ENCODE measurements at places on chromosomes 12 and 14.
A peak's percentile ranks its signal among the peaks of the same experiment; 100 is the strongest.

DNA sequence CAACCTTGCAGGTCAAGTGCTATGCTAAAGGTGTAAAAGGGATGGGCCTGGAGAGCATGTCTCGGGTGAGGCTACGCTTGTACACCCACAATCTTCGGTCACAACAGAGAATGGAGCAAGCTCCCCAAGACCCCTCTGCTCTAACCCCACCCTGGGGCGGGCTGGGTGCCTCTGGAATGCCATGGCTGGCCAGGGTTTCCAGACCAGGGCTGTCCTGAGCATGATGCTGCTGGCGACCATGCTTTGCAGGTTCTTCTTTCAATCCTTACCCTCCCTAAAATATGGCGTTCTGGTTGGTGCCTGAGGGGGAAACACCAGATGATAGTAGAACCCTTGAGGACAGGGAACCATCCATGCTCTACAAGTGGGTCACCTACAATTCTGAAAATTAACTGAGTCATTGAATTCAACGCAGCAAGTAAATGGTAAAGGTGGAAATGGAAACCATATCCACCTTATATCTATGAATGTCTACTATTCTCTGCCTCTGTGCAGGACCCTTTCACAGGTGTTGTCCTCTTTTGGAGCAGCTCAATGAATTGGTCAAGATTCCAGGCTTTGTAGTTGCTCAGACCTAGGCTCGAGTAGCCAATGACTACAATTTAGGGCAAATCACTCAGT is 111.6 kb upstream of the EGLN3 start:
- DNase-seq: no peak

DNA sequence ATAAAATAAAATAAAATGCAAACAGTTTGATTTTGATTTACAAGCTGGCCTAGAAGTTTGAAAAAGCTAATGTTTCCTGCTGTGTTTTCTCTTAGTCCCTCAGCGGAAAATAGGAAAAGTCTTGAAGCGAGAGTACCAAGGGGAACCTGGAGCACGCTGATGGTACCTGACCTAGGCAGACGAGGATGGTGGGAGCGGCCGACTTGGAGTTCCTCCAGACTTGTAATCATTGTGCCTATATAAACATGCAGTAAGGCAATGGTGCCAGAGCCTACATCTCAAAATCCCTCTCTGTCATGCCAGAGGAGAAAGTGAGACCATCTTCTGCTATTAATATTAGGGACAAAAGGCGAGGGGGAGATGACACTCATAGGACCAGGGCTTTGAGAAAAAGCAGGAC is 371.7 kb downstream of the TMEM132D start:
- no peak for DNase-seq

DNA sequence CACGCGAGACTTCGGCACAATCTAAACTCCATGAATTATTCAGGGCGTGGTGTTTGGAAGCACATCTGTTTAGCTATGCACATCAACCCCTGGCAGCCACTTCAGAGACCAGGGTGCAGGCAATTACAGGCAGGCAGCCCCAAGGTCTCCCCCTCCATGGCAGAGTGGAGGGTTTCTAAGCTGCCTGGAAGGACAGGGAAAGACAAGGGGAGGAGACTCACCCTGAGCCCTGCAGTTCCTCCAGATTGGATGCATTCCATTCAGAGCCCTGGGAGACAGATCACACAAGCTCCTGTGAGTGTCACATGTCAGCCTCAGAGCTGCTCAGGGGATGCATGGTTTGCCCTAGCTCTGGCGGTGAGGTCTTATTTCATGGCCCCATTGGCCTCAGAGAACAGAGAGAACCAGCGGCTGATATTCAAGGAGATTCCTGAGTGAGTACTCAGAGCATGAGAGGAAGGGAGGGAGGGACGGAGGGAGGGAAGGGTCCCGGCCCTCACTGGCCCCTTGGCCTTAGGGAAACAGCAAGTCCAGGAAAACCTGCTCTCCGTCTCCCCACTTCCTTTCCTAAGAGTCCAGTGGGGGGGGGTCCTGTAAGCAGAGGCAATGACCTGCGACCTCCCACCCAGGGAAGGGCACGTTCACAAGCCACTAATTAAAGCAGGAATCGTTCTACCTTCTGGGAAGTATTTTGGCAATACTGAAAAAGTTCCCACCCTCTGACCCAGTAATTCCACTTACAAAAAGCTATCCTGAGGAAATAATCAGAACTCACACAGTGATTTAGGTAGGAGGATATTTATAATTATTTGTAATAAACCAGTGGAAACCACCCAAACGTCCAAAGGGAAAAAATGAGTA is 55.1 kb downstream of the SSH1 start:
- no peak for DNase-seq

DNA sequence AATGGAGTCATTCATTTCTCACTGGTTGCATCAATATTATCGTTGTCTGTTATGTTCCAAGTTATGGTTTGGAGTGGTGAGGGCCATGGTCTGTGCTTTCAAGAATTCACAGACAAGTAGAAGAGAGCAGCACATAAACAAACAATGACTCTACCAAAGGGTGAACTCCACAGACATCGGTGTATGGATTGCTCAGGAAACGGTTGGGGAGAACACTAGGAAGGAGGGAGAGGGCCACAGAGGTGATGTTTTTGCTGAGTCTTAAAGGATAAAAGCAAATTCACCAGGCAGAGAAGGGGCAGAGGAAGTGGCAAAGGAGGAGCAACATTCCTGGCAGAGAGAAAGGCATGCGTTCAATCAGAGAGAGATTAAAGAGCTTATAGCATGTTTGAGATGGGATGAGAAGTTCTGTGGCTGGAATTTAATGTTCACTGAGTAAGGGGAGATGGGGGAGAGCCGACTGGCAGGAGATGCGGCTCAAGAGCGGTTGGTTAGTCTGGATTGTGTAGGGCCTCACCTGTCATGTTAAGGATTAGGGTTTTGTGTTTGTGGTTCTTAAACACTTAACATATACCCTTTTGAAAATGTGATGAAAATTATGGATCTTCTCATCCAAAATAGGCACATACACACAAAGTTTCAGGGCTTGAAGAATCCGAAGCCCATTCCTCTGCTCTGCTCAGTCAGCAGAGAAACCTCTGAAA is 42.3 kb upstream of the FRMD6 start:
- no peak for DNase-seq

DNA sequence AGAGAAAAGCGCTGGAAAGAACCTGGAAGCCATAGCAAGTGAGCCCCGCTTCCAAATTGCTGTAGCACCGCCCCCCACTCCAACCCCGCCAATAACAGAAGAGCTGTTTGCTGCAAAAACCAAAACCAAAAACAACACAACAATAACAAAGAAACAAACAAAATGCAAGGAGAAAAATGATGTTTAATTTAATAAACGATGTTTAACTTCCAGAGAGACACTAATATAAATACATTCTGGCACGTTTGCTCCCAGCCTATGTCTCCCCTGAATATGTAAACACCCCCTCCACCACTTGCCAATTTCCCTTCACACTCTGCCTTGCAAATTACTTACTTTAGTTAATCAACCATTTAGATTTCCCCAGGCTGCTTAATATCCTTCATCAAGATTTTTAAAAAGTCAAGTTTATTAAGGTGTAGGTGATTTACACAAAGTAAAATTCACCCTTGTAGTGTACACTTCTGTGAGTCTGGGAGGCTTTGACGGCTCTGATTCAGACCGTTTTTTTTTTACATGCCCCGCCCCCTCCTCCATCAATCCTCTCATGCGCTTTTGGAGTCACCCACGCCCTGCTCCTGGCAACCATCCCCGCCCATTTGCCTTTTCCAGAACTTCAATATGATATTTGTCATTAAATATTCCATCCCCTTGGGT is 482 bp upstream of the IFI27L2 start:
- DNase-seq: peak; percentile 11

DNA sequence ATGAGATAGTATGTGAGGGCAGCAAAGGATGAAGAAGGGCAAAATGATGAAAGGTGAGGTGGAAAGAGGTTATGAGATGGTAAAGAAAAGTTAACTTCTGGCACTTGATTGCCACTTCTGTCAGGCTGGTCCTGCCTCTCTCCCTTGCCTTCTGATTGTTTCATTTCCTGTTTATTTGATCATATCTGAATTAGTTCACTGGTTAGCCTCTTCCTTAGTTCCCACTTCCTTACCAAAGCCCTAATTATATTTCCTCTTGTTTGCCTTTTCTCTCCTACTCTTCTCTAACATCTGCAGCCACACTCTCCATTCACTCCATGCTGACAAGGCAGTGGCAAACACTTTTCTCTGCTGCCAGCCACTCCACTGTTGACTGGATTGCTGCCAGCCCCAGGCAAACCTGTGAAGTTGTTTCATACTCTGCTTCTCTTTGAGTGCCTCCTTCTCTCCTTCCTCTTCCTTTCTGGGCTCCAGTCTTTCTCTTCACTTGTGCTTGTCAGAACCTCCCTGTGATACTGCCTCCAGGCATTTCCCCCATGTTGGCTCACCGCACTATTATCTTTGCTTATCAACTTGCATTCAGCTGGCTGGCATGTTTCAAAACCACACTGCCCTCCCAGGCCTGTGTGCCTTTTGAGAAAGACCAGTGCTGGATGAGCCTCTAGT is 8.1 kb downstream of the PNP start:
- DNase-seq: no peak

DNA sequence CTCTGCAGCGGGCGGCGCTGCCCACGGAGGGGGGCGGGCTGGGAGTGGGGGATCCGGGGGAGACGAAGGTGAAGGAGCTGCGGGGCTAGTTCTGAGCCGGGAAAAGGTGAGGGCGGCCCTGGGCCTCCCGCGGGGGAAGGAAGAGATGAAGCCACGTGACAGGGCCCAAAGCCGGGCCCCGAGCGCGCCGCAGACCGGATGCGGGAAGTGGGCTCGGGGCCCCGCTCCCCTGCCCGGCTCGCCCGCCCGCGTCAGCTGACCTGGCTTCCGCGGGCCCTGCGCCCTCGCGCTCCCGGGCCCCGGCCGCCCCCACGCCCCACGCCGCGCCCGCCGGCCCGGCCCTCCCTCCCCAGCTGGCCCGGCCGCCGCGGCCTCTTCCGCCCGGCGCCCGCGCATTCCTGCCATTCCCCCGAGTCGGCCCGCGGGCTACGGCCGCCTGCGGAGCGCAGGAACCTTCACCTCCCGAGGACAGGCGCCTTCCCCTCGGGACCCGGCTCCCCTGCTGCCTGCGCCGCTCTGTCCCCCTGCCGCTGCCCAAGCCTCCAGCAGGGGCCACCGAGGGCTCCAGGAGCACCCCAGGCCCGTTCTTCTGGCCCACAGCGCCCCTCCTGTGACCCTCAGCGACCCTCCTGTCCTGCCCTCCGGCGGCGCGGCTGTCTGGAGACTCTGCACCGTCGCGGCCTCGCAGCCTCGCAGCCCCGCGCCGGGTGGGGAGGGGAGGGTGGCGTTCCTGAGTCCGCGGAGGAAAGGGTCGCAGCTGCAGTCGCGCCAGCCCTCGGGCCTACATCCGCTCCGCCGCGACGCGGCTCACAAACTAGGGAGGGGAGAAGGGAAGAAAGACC is 20.4 kb downstream of the NINJ2 start:
- DNase-seq: peak; percentile 63

- no peak for DNase-seq
Observed at GRCh38 chr12:107282628-107283027, 189.3 kb upstream of the CRY1 start.

DNA sequence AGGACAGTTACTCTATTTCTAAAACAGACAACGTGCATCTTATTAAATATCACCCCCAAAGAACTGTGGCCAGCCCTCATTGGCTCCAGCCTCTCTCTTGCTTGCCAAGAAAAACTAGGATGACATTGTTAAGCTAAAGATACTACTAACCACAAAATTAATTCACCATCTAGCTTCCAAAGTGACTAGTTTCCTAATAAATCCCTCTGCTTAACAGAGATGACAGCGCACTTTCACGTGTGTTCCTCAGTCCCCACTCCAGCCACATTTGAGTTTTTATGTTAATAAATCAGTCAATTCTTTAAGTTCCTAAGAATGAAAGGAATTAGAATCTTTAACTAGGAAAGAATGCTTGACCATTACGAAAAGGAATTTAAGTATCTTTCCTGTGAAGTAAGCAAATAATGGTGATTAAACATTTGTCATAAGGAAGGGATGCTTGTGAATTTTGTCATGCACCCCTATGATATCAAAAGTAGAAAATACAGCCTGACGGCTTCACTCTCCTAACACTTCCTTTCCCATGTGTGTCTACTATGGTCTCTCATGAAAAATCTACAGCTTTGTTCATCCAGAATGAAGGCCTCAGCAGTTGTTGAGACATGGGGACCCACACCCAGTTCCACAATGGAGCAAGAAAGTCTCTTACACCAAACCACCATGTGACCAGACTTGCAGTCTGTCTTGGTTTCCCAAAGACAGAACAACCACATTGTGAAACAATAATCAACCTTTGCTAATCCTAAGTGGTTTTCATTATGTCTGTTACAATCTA is 8.1 kb downstream of the CORO1C start:
- DNase-seq: no peak

DNA sequence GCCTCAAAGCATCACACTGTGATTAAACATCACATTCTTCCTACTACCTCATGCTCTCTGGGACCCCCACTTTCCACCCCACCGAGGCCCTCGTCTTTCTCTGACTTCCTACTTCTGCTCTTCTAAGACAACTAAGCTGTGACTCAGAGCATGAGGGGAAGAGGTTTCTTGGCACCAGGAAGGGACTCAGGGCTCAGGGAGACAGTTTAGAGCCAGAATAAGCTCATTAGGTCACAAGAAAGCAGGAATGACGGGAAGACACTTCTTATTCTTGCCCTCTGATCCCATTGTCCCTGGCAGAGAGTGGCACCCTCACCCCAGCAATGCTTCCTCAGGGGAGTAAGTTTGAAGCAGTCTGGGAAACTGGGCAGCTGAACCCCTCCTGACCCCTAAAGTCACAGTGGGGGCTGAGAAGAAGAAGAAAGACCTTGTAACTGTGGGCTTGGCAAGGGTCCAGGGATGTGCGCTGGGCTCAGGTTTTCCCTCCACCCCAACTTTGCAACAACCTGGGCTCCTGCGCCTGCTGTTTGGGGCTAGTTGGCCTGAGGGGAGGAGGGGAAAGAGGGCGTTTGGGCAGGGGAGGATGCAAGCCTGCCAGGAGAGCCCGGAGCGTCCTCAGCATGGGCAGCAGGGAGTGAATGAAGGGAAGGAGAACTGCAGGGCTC is 64.6 kb upstream of the ACTN1 start:
- no peak for DNase-seq

DNA sequence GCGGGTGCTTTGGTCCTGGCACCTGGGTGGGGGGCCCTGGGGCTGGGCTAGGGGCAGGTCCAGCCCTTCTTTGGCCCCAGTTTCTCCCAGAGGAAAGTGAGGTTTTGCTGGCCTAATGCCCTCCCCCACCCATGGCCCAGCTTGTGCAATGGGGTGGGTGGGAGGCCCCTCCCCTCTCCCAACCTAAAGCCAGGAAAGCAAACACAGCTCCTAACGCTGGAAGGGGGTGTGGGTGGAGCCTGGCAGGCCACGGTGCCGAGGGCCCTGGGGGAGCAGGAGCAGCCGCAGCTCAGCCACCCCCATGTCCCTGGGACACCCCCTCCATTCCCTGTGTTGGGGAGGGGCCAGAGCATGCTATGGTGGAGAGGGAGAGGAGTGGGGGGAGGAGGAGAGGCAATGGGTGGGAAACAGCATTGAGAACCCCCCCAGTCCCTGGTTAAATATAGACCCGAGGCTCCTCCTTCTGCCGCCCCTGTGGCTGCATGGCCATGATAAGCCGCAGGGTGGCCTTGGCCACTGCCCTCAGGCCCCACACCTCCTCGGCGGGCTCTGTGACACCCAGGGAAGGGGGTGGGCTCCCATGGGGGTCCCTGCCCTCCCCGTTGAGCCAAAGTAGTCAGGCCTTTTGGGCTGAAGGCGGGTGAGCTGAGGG is 4.7 kb downstream of the EXOC3L4 start:
- no peak for DNase-seq

- DNase-seq: no peak
Observed at GRCh38 chr12:51953089-51953488, 1.6 kb downstream of the ACVR1B start.

GRCh38 chr12:462936-463705 is 3.4 kb downstream of the B4GALNT3 start:
- no peak for DNase-seq

Measured in activated T-cell treated with anti-CD3 and anti-CD28 coated beads for 1 hour (primary cell).